Spleen (tissue), 13 donors: ENCODE measurements at places on chromosomes 16 and 17. TPM values are rescaled to one million over a fixed set of nuclear protein-coding genes. Genes with fewer than 3 reads are reported as not detected.

The TUBG2 gene
- polyA plus RNA-seq: 12.5 TPM

The CACNG5 gene
- polyA plus RNA-seq: not detected

The KRT25 gene
- polyA plus RNA-seq: not detected

The CCDC200 gene
- 0.35 TPM for polyA plus RNA-seq

GRCh38 chr16:17246974-17247732, 223.6 kb downstream of the XYLT1 start:
- H3K36me3 ChIP-seq: peaks cover 4% of the 10 kb centered on the region
- DNase-seq: no peak
- no peaks in the 10 kb centered on the region for H3K27me3 ChIP-seq
- H3K4me3 ChIP-seq: no peak overlapping the region
- H3K4me1 ChIP-seq: peaks cover 19% of the 10 kb centered on the region

GRCh38 chr17:1606352-1606985, 22.2 kb downstream of the SLC43A2 start:
- peak overlapping the region; percentile 83 for H3K27ac ChIP-seq
- H3K27me3 ChIP-seq: no peaks in the 10 kb centered on the region
- no peak overlapping the region for H3K4me3 ChIP-seq

DNA sequence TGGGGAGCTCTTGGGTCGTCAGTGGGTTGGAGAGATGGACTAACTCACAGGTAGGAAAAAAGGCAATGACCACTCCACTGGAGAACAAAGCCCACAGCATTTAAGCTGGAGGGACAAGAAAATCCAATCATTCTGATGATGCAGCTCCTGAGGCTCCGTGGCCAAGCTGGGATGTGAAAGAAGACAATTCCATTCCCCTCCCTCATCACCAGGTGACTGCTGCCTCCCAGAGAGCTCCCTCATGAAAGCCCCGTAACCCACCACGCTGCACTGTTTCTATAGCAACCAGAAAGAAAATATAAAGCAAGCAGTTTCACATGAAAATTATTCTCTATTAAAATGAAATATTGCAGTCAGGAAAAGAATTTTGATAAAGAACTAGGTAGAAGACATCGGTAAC, 15.2 kb downstream of the ANKRD11 start:
- no peaks in the 10 kb centered on the region for H3K27me3 ChIP-seq
- H3K27ac ChIP-seq: no peak overlapping the region
- no peaks in the 10 kb centered on the region for H3K36me3 ChIP-seq
- H3K4me3 ChIP-seq: no peak overlapping the region
- no peak for DNase-seq

DNA sequence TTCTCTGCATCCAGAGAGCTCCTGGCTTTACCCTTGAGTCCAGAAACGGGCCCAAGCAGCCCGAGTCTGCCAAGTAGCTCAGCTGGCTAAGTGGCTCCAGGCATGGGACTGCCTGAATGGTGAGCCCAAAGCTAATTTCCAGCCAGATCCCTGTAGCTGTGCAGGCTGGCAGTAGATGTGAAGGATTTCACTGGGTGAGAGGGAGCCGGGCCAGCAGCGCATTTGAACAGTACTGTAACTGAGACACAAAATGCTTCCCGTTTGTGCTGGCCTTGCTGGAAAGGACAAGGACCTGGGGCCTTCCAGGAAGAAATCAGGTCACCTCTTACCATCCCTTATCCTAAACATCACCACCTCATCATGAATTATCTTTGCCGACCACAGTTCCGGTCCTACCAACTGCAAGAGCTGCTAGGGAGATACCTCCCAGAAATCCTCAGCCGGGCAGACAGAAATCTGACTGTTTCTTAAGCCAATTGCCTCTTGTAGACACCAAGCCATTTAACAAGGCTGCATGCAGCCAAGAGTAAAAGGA, 3.7 kb downstream of the TIMP2 start:
- H3K27me3 ChIP-seq: no peaks in the 10 kb centered on the region
- peaks cover 84% of the 10 kb centered on the region for H3K4me1 ChIP-seq
- no peak for DNase-seq
- no peaks in the 10 kb centered on the region for H3K36me3 ChIP-seq

The TMIGD1 gene
- polyA plus RNA-seq: not detected

The SRCIN1 gene
- 0.41 TPM for polyA plus RNA-seq

DNA sequence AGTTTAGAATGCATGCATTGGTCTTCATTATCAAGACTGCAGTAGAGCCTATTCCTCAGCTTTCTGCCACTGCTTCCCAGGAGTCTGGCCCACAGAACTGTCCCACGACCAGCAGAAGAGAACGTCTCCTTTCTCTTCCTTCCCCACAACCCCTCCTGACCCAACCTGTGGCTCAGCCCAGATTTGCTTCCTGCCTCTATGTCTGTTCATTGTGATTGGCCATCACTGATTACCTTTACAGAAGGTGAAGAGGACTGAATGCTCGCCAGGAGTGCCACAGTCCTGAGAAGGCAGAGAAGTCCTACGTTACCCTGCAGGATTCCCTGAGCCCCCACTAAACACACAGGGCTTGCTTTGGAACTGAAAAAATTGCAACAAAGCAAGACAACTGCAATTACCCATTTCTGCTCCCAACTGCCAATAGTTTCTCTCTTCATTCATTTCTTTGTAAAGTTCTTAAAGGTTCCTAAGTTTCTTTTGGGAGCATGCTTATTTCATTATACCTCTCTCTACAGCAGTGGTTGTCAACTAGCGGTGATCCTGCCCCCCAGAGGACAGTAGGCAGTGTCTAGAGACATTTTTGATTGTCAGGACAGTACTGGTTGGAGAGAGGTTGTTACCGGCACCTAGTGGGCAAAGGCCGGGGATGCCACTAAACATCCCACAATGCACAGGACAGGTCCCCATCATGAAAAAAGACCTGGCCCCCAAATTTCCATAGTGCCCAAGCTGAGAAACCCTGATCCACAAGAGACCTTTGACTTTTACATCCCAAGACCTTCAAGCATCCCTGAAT, 4.5 kb upstream of the NAT9 start:
- no peaks in the 10 kb centered on the region for H3K36me3 ChIP-seq
- DNase-seq: no peak
- peak overlapping the region; percentile 85 for H3K27ac ChIP-seq

DNA sequence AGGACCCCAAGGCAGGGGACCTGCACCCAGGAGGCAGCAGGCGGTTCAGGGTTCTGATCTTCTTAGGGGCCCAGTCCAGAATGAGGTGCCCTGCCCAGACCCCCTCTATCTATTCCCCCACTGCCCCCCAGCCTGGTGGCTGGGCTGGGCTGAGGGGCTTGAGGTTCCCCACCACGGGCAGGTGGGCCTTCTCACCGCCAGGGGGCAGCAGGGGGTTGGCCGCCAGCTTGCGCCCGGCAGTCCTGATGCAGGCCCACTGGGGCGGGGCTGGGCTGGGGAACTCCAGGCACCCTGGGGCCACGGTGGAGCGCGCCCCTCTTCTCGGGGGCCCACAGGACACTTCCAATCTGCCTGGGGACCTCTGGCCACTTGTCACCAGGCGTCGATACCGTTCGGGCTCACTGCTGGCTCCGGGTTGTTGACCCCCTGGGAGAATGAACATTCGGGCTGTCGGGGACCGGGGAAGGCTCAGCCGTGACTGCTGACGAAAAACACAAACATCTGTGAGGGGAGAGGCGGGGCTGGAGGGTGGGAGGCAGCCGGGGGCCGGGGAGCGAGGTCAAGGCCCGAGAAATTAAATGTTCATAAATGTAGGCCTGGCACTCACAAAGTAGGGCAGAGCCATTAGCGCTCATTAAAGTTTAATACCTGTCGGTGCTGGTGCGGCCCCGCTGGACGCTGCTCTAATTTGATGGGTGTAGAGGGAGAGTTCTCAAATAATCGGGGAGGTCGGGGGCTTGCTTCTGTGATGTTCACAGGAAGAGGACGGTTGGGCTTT, 219.3 kb upstream of the GSE1 start:
- no peaks in the 10 kb centered on the region for H3K27me3 ChIP-seq
- H3K4me1 ChIP-seq: peaks cover 10% of the 10 kb centered on the region
- DNase-seq: peak; percentile 90
- no peak overlapping the region for H3K27ac ChIP-seq
- no peaks in the 10 kb centered on the region for H3K36me3 ChIP-seq

DNA sequence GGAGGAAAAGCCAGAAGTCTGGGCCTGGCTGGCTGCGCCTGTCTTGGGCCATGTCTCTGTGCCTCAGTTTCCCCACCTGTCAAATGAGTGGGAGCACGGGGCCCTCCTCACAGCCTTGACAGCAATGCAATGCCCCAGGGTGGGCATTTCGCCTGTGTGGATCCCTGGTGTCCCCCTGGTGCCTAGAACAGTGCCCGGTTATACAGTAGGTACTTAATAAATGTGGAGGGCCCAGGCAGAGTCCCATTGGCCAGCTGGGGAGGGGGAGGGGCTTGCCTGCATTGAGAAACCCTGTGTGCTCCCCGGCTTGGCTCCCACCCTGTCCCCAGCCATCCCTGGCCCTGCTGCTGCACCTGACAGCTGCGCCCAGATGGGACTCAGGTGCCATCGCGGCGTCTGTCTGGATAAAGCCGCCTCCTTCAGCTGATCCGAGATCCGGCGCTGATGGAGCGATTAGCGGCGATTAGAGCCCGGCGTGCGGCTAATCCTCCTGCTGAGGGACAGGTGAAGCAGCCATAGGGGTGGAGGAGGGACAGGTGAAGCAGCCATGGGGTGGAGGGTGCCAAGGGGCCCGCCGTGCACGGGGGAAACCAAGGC, 12.4 kb downstream of the ZFPM1 start:
- no peaks in the 10 kb centered on the region for H3K27me3 ChIP-seq
- H3K36me3 ChIP-seq: no peaks in the 10 kb centered on the region
- DNase-seq: no peak
- no peak overlapping the region for H3K27ac ChIP-seq
- no peak overlapping the region for H3K4me3 ChIP-seq

The CA5A gene
- not detected for polyA plus RNA-seq

GRCh38 chr17:46002973-46003316, 3.9 kb downstream of the STH start:
- H3K36me3 ChIP-seq: no peaks in the 10 kb centered on the region
- no peak overlapping the region for H3K4me3 ChIP-seq
- DNase-seq: no peak

DNA sequence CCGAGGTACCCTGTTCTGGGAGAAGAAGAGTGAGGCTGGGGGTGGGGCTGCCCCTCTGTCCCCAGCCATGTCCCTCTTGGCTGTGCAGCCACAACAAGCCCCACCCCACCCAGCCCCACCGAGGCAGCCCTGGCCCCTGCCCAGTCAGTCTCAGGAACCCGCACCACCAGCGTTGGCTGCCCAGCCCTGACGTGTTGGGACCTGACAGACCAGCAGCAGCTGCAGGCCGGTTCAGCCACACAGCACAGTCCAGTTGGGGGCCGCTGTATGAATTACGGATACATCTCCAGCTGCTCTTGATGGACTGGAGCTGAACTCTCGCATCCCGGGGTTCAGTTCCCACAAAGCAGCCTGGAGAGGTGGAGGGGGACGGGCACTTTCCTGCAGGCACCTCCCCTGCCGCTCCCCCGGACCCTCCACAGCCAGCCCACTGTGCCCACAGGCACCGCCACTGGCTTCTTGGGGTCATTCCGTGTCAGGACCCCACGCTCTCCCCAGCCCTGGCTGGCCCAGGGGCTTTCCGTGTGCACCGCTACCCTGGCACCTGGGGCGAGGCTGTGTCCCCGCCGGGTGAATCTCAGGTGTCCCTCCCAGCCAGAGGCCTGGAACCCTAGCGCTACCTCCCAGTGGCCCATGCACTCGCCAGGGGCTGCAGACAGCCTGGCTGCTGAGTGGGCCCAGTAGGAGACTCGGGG, 7.1 kb downstream of the CDH15 start:
- DNase-seq: no peak
- H3K27me3 ChIP-seq: peaks cover 7% of the 10 kb centered on the region
- H3K4me3 ChIP-seq: no peak overlapping the region
- no peak overlapping the region for H3K27ac ChIP-seq
- H3K36me3 ChIP-seq: no peaks in the 10 kb centered on the region

DNA sequence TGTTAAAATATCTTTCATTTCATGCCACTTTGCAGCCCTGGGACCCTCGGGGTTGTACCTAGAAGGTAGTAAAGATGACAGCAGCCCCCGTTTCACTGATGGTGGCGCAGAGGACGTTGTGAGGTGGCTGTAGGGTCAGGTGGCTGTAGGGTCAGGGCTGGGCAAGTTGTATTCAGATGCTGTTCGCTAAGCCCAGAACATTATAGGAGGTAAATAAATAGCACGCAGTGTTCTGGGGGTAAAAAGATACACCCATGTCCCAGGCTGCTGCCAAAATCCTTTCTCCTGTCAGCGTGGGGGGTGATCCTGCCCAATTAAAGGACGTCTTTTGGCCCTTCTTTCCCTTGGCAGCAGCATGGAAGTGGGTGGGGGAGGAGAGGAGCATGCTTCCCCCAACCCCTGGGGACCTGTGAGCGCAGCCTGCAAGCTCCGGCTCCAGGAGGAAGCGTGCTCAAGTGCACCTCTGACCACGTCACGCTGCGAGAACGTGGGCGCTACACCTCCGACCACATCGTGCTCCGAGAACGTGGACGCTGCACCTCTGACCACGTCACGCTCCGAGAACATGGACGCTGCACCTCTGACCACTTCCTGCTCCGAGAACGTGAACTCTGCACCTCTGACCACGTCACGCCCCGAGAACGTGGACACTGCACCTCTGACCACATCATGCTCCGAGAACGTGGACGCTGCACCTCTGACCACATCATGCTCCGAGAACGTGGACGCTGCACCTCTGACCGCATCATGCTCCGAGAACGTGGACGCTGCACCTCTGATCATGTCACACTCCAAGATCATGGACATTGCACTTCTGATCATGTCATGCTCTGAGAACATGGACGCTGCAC, 182.1 kb downstream of the RPTOR start:
- H3K4me1 ChIP-seq: peaks cover 47% of the 10 kb centered on the region
- no peak for DNase-seq
- H3K4me3 ChIP-seq: no peak overlapping the region
- no peak overlapping the region for H3K27ac ChIP-seq
- H3K27me3 ChIP-seq: no peaks in the 10 kb centered on the region
- no peaks in the 10 kb centered on the region for H3K36me3 ChIP-seq

GRCh38 chr17:49510059-49510719, 15.1 kb downstream of the NGFR start:
- no peak overlapping the region for H3K4me3 ChIP-seq
- no peak for DNase-seq
- peaks cover 43% of the 10 kb centered on the region for H3K27me3 ChIP-seq
- no peaks in the 10 kb centered on the region for H3K36me3 ChIP-seq
- H3K4me1 ChIP-seq: peaks cover 30% of the 10 kb centered on the region

The FBXW10B gene
- 0.29 TPM for polyA plus RNA-seq

DNA sequence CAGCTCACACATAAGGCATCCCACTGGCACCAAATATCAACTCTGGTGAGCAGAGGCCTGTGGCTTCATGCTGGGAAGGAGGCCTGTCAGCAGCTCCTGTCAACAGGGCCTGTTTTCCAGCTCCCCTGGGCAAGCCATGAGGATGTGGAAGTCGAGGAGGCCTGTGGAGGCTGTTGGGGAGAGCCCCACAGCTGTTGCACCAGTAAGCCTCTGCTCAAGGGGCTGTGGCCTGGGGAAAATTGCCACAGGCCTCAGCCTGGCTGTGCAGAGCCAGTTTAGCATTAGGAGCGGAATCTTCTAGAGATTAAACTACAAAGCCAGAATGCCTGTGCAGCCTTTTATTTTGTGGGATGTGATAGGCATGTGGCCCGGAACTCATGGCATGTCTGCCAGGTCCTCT, 202.1 kb downstream of the SPECC1 start:
- H3K36me3 ChIP-seq: no peaks in the 10 kb centered on the region
- H3K27me3 ChIP-seq: no peaks in the 10 kb centered on the region
- H3K27ac ChIP-seq: no peak overlapping the region

GRCh38 chr17:68600931-68601564, at the start of gene FAM20A:
Gene FAM20A (minus strand): TSS chr17:68601367. CDS start chr17:68600666, 701 bp downstream.
- no peaks in the 10 kb centered on the region for H3K36me3 ChIP-seq
- peak; percentile 77 for DNase-seq
- peak within 1 kb of the TSS; percentile 58 for H3K4me3 ChIP-seq
- H3K27me3 ChIP-seq: peaks cover 50% of the 10 kb centered on the region

GRCh38 chr16:5770118-5770517, 672.5 kb upstream of the EEF2KMT start:
- no peak overlapping the region for H3K4me3 ChIP-seq
- no peak overlapping the region for H3K27ac ChIP-seq
- H3K27me3 ChIP-seq: no peaks in the 10 kb centered on the region
- no peak for DNase-seq
- H3K36me3 ChIP-seq: no peaks in the 10 kb centered on the region
